Activated CD8-positive, alpha-beta memory T cell treated with anti-CD3 and anti-CD28 coated beads for 1 hour (primary cell): ENCODE measurements at places on chromosomes 1 and 21.

GRCh38 chr1:150127868-150128267, 21.8 kb upstream of the PLEKHO1 start:
- no peak for DNase-seq

DNA sequence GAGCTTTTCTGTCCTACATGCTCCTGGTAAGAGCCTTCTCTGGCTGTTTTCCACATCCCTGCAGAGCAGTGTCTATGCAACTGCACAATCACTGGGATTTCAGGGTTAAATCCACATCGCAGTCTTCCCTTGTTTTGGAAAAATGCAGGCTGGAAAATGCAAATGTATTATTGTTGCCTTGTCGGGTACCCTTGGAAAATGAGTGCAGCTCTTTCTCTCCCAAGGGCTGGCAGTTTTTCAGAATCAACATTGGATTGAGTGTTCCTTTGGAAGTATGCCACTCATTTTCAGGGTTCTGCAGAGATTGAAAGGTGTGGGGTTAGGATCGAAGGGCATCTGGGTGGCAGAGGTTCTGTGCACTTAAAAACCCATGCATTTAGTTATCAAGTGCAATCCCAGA, 3.2 kb downstream of the NOS1AP start:
- DNase-seq: no peak

GRCh38 chr21:36916718-36917117, 49.8 kb downstream of the HLCS start:
- no peak for DNase-seq

GRCh38 chr1:198605406-198605805, 33.4 kb upstream of the PTPRC start:
- no peak for DNase-seq

GRCh38 chr1:61699911-61700851, 24.8 kb downstream of the TM2D1 start:
- no peak for DNase-seq

GRCh38 chr1:207579436-207579799, 65.5 kb upstream of the CR1L start:
- DNase-seq: no peak

DNA sequence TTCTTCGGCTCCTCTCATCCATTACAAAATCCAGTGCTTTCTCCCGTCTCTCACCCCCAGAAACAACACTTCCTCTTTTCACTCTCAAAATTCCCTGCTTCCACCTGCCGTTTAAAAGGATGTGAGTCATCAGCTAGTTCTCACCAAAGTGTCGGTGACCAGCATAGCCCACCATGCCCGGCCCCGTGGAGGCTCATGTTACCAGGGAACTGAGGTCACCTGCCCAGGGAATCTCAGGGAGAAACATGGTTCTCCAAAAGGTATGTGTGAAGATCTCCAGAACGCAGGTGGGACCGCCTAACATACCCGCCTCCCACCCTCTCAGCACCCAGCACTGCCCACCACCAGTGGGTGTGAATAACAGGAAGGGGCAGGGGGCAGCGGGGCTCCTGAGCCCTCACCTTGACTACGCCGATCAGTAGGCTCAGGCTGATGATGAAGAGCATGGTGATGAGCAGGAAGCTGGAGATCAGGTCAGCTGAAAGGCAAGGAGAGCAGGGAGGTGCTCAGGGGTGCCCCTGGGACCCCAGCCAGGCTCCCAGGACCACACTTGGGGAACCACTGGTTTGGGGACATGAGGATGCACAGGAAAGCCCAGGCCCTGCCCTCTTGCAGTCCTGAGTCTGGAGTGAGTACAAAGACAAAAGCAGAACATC, 16.2 kb downstream of the LAPTM5 start:
- DNase-seq: no peak

GRCh38 chr1:54549181-54549924, 1.3 kb downstream of the ACOT11 start:
- no peak for DNase-seq

DNA sequence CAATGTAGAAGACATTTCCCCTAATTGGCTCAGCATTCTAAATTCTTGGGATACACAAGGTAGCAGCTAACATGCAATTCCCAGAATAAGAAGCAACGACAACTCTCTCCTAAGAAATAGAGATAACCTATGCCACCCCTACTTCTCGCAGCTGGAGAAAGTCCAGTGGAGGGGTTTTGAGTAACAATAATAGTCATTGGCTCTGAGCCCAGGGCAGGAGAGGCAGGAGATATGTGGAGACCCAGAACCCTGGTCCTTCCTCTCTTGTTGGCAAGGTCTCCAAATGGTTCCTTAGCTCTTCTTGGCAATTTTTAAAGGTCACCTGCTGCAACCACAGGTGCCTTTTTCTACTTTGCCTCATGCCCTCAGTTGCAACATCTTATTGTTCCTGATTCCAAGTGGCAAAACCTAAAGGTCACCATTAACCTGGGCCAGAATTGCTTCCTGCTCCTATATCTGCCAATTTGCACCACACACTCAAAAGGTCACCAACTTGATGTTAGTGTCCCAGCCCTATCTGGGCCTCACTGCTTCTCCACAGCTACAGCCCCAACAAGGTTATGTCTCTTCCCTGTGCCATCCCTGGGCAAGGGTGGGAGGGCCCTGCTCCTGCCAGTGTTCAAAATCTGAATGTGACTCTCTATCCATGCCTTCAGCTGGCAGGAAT, 36.7 kb downstream of the TBX15 start:
- DNase-seq: no peak

DNA sequence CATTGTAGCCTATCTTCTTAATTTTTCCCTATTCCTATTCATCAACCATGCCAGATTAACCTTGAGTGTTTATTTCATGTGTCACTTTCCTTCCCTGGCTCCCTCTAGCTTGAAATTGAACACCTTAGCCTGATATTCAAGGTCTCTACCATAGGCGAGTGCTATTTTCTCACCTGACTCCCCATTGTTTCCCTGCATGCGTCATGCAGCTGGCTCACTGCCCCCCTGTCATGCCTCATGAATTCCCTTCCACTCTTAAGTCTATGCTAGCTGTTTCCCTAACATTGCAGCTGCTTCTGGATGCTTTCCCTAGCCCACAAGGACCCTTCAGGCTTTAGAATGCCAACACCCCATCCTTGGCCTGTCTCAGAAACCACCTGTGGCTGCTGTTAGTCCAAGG, 56.7 kb upstream of the CD1D start:
- DNase-seq: no peak
